Keratinocyte (primary cell): ENCODE measurements at places on chromosomes 13 and 19. TPM values are rescaled to one million over a fixed set of nuclear protein-coding genes. Genes with fewer than 3 reads are reported as not detected.

MYO16 gene
- 0.02 to 0.17 TPM (median 0.08 TPM) in 3 replicates for polyA plus RNA-seq

DIAPH3 gene
- polyA plus RNA-seq: 2.2 to 9.0 TPM (median 7.9 TPM) in 3 replicates

KIR2DL3 gene
- not detected in 3 replicates for polyA plus RNA-seq

DNAJC15 gene
- 38.5 to 43.2 TPM (median 39.6 TPM) in 3 replicates for polyA plus RNA-seq

VWA8 gene
- polyA plus RNA-seq: 14.0 to 17.8 TPM (median 15.2 TPM) in 3 replicates

NPAS1 gene
- polyA plus RNA-seq: 0.42 to 0.81 TPM (median 0.42 TPM) in 3 replicates

BEST2 gene
- polyA plus RNA-seq: 0.03 TPM in 1 of 3 replicates, not detected in the others

EHD2 gene
- polyA plus RNA-seq: 18.3 to 48.5 TPM (median 23.7 TPM) in 3 replicates

MYCBP2 gene
- polyA plus RNA-seq: 31.3 to 43.8 TPM (median 34.8 TPM) in 3 replicates

KCNN4 gene
- polyA plus RNA-seq: 9.8 to 15.5 TPM (median 10.5 TPM) in 3 replicates

COX6B2 gene
- polyA plus RNA-seq: 1.4 to 6.5 TPM (median 1.7 TPM) in 3 replicates

CHAF1A gene
- polyA plus RNA-seq: 5.2 to 12.5 TPM (median 10.6 TPM) in 3 replicates

FBN3 gene
- polyA plus RNA-seq: not detected in 3 replicates

RBM42 gene
- 29.8 to 40.8 TPM (median 30.4 TPM) in 3 replicates for polyA plus RNA-seq

ZNF562 gene
- 13.3 to 21.1 TPM (median 18.6 TPM) in 3 replicates for polyA plus RNA-seq

ATP1A3 gene
- 0.05 to 0.09 TPM in 2 of 3 replicates, not detected in the other for polyA plus RNA-seq
